AML-193 (cell line): ENCODE measurements at places on chromosomes 5 and 9.
A peak's percentile ranks its signal among the peaks of the same experiment; 100 is the strongest.

DNA sequence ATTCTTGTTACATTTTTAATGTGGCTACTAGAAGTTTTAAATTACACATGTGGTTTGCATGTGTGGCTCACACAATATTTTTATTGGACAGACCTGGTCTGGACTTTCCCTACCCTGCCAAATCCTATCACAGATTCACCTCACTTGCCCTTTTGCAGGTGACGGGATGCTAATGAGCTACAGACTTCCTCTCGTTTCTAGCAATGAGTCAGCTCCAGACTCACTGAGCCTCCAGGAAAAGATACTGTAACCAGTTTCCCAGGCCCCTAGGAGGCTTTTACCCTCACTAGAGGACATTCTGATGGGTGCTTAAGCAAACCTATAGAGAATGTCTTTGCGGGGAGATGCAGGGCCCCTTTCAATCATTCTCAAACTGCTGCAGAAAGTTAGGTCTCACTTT lies 135.4 kb downstream of the WDR41 start:
- DNase-seq = no peak

- DNase-seq = no peak
These were observed 25.0 kb upstream of the MYO10 start for GRCh38 chr5:16961131-16961530.

GRCh38 chr5:155270725-155271124 lies 257.2 kb downstream of the KIF4B start:
- DNase-seq = peak; percentile 9

GRCh38 chr5:124408738-124409453 lies 337.5 kb downstream of the ZNF608 start:
- no peak for DNase-seq

GRCh38 chr5:39846144-39846543 lies 421.4 kb upstream of the DAB2 start:
- DNase-seq = no peak

GRCh38 chr5:141883184-141883891 lies 5.1 kb upstream of the PCDH1 start:
- DNase-seq = no peak

DNA sequence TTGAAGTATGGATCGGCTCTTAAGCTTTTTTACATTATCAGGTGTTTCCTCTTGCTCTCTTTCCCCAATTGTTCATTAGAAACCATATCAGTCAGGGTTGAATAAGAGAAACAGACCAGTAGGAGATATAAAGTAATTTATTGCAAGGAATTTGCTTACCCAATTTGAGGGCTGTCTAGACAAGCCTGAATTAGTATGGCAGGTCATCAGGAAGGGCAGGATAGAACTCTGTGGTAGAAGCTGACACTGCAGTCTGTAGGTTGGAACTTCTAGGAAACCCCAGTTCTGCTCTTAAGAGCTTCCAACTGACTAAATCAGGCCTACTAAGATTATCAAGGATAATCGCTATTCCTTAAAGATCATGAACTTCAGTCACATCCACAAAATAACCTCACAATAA lies 24.3 kb downstream of the ISOC1 start:
- no peak for DNase-seq

GRCh38 chr5:40841068-40841805 lies at the start of gene CARD6:
Gene CARD6 (plus strand): TSS chr5:40841367. CDS start chr5:40841383, 16 bp downstream.
- DNase-seq = peak; percentile 55

DNA sequence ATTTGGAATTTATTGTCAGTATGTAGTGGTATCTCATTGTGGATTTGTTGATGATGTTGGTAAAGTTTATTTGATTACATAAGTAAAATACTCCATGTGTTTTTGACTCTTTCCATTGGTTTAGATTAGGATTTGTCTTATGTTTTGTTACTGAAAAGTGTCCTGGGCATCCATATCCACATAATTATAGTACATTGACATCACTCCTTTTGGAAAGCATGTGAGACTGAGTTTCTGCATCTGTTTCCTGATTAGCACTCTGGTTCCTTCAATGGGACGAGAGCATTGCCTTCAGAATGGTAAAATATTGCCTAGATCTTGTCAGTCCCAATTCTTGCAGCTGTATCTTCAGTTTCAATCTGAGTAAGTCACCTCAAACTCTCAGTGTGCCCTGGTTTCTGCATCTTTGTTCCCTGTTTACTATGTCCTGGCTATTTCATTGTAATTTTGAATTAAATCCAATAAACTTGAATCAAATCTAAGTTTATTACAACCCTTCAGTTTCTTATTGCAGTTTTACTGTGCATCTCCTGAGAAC lies 128.1 kb downstream of the FBXO38 start:
- no peak for DNase-seq

- peak; percentile 11 for DNase-seq
These were observed 8.1 kb downstream of the ARPC5L start for GRCh38 chr9:124869986-124870560.

GRCh38 chr9:124220946-124221451 lies 36.8 kb upstream of the NEK6 start:
- no peak for DNase-seq

DNA sequence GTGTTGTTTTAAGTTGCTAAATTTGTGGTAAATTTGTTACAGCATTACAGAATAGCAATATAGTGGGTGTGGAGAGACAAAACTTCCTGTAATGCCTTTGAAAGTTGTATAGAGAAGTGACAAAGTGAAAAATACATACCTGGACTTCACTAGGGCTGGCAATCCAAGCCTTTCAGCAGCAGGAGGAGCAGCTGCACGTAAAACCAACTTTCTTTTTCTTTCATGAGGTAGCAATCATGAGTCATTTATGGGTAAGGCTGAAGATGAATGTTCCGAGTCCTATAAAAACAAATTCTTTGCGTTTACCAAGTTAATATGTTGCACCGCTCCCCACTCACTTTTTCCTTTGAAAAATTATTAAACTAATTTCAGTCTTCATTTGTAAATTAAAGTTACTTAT lies 1138.2 kb downstream of the TAF11L14 start:
- no peak for DNase-seq

- DNase-seq = no peak
These were observed 14.1 kb downstream of the TNFSF15 start for GRCh38 chr9:114791736-114792135.

GRCh38 chr5:76771705-76772405 lies 47.0 kb upstream of the F2RL1 start:
- DNase-seq = no peak

DNA sequence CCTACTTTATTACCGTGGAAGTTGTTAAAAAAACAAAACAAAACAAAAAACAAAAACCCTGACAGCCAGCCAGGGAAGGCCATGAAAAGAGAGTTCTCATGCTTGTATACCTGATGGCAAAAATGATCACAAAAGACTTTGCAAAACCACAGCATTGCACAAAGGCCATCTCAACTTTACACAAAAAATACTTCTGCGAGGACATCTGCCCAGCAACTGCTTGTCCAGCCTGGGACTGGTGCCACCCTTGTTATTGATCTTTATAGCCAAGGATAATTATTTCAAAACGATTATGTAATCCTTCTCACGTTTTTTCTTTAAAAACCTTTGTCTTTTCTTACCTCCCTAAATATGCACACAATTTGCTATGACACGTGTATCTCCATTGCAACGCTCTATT lies 42.2 kb upstream of the SLC28A3 start:
- no peak for DNase-seq

- DNase-seq = no peak
These were observed 27.0 kb upstream of the RNF130 start for GRCh38 chr5:180098526-180098925.

DNA sequence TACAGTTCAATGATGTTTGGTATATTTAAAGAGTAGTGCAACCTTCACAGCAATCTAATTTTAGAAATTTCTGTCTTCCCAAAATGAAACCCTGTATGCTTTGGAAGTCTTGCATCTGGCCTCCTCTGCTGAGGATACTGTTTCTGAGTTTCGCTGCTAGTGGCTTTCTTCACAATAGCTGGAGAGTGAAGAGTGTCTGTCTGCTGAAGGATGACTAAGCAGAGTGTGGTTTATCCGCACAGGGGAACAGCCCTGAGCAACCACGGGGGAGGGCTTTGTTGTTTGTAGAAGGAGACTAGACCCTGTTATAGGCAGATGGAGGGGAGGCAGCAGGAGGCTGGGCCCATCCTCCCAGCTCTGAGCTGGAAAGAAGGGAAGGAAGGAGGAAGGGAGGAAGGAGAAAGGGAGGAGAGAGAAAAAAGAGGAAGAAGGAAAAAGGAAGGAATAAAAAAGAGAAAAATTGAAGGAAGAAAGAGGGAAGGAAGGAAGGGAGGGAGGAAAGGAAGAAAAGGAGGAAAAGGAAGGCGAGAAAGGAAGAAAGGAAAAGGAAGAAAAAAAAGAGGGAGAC lies 10.5 kb upstream of the IRX2 start:
- DNase-seq = no peak

GRCh38 chr5:37174928-37175327 lies 74.2 kb downstream of the CPLANE1 start:
- DNase-seq = no peak

DNA sequence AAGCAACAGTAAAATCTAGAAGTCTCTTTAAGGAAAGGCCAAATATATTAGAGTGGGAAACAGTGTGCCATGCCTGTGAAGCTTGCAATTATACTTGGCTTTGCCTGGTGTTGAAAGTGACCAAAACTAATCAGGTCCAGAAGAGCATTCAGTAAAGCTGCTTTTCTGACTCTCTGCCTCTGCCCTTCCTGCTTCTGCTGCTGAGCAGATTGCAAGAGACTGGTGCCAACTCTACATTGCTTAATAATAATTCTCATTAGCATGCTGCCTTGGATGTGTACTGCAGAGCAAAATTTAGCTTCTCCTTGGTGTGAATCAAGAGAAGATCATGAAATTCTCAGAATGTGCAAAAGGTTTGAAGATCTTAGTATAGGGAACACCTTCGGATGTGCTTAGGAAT lies 120.4 kb upstream of the RFX3 start:
- DNase-seq = peak; percentile 11

- DNase-seq = no peak
These were observed 2.7 kb downstream of the PRDM12 start for GRCh38 chr9:130667120-130667435.

GRCh38 chr9:16710888-16711287 lies 159.6 kb downstream of the BNC2 start:
- DNase-seq = no peak
